ENCODE measurements at places on chromosomes 5 and 9.

- DNase-seq: no peak
These were observed 19.7 kb downstream of the FBXW11 start for GRCh38 chr5:171986772-171987171.

DNA sequence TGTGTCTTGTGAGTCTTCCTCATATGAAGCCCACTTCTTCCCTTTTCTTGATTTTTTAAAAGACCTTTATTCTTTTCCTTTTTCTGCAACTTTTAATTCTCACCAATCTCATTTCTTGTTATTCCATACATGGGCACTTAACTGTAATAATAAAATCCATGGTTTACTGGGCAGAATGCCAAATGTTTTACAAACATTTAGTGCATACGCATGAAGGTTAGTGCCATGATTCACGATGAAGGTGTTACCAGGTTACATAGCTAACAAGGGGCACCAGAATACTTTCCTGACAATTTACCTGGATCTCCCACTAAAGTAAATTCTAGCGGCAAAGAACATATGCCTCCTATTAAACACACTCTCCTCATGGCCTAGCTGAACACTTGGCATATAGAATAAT is 28.5 kb downstream of the MAN2A1 start:
- DNase-seq: no peak

- DNase-seq: no peak
These were observed 52.8 kb downstream of the RICTOR start for GRCh38 chr5:39021413-39021812.

GRCh38 chr9:124551472-124552272 is 44.5 kb upstream of the NR5A1 start:
- DNase-seq: peak; percentile 39

- DNase-seq: peak; percentile 39
These were observed 339.7 kb downstream of the NTRK2 start for GRCh38 chr9:85009251-85009650.

GRCh38 chr5:116404016-116404415 is 170.6 kb downstream of the SEMA6A start:
- DNase-seq: no peak

DNA sequence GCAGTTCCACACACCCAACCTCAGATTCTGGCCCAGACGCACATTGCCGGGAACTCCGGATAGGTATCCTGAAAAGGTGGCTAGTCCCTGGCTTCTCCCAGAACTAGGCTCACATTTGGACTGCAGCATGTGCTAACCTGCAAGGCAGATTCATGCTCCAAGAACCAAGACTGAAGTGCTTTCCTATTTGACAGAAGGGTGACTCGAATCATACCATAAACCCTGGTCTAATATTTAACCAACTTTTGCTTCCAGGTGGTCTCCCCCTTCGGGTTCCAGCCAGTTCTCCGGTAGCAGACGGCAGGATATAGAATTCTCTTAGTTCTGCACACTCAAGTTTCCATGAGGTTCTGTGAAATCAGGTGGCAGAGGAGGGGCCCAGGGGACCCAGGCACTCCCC is 7.6 kb downstream of the PTGES start:
- DNase-seq: no peak

DNA sequence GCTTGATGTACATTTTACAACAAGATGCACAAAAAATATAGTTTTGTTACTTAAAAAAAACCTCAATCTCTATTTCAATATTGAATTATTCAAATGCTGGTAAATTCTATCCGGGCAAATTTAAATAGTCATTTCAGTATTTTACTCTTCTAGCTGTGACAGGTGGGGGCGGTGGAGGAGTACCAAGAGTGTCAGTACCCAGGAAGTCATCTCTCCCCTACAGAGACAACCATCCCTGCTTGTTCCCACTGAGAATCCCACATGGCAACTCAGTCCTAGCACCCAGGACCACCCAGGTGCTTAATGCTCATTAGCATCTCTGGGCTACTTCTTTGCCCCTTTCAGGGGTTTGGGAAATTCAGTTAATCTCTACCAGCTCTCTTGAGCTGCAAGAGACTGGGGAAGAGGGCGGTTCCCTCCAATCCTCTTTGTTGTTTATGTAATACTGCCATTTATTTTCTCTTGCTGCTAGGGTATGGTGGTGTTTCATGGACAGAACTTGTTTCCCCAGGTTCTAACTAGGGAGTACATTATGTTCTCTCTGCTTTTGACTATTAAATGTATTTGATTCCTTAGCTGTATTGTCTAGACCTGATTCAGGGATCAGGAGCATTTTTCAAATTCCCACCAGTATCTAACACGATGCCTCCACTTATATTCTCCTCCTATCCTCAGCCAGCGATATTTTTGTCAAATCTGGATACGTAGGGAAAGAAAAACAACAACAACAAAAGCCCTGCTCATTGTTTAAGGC is 122.5 kb downstream of the CDH18 start:
- DNase-seq: no peak

Measured in MM.1S (cell line).